A549 treated with CpdA at 1 μM for 4 hours (cell line): ENCODE measurements at places on chromosomes 1 and 21. TPM values are rescaled to one million over a fixed set of nuclear protein-coding genes. Genes with fewer than 3 reads are reported as not detected.

PRDX1 gene
- 2,161 to 2,321 TPM (median 2,215 TPM) in 5 replicates for total RNA-seq

LRRC3 gene
- 0.98 to 2.0 TPM (median 1.7 TPM) in 5 replicates for total RNA-seq

TEX38 gene
- not detected in 5 replicates for total RNA-seq

CNN3 gene
- 52.3 to 64.8 TPM (median 53.8 TPM) in 5 replicates for total RNA-seq

DMRTA2 gene
- 0.13 to 0.29 TPM (median 0.24 TPM) in 5 replicates for total RNA-seq

FASLG gene
- total RNA-seq, result not detected in 5 replicates

NBPF4 gene
- 0.13 to 0.24 TPM (median 0.18 TPM) in 5 replicates for total RNA-seq

PLA2G4A gene
- 10.0 to 13.1 TPM (median 10.9 TPM) in 5 replicates for total RNA-seq

FAAP20 gene
- total RNA-seq, result 35.5 to 61.6 TPM (median 60.0 TPM) in 5 replicates

CD1B gene
- total RNA-seq, result not detected in 5 replicates

TEDDM1 gene
- not detected in 5 replicates for total RNA-seq

TMPRSS15 gene
- not detected in 5 replicates for total RNA-seq

VHLL gene
- total RNA-seq, result not detected in 5 replicates

METTL18 gene
- 5.0 to 8.4 TPM (median 6.8 TPM) in 5 replicates for total RNA-seq

OR2T4 gene
- not detected in 5 replicates for total RNA-seq

RCSD1 gene
- 0.07 to 0.15 TPM (median 0.09 TPM) in 4 of 5 replicates, not detected in the other for total RNA-seq

PEAR1 gene
- total RNA-seq, result 9.3 to 11.4 TPM (median 9.9 TPM) in 5 replicates

CYP4A22 gene
- total RNA-seq, result not detected in 5 replicates

ELF3 gene
- total RNA-seq, result 234 to 285 TPM (median 265 TPM) in 5 replicates

LRRN2 gene
- 13.7 to 20.6 TPM (median 15.7 TPM) in 5 replicates for total RNA-seq

NCF2 gene
- total RNA-seq, result 1.9 to 3.2 TPM (median 2.3 TPM) in 5 replicates

ATP1A2 gene
- total RNA-seq, result 0.01 to 0.05 TPM (median 0.03 TPM) in 3 of 5 replicates, not detected in the others

MPZL1 gene
- total RNA-seq, result 106 to 122 TPM (median 116 TPM) in 5 replicates

ZNF326 gene
- 19.6 to 24.3 TPM (median 21.4 TPM) in 5 replicates for total RNA-seq

TTC3 gene
- total RNA-seq, result 25.8 to 51.3 TPM (median 30.7 TPM) in 5 replicates

ITLN1 gene
- total RNA-seq, result not detected in 5 replicates

PTPN7 gene
- 0.03 TPM in 1 of 5 replicates, not detected in the others for total RNA-seq

PRKAA2 gene
- 2.3 to 2.9 TPM (median 2.6 TPM) in 5 replicates for total RNA-seq

SLFNL1 gene
- 0.03 TPM in 1 of 5 replicates, not detected in the others for total RNA-seq

LAMC2 gene
- total RNA-seq, result 25.3 to 36.8 TPM (median 29.1 TPM) in 5 replicates

OPRD1 gene
- total RNA-seq, result 0.02 to 0.06 TPM (median 0.04 TPM) in 4 of 5 replicates, not detected in the other

IGSF5 gene
- not detected in 5 replicates for total RNA-seq

LCE1F gene
- not detected in 5 replicates for total RNA-seq

NKAIN1 gene
- total RNA-seq, result 0.98 to 1.7 TPM (median 1.5 TPM) in 5 replicates

CCDC190 gene
- total RNA-seq, result not detected in 5 replicates

FAM72C gene
- 5.6 to 7.2 TPM (median 6.4 TPM) in 5 replicates for total RNA-seq

CFHR2 gene
- total RNA-seq, result not detected in 5 replicates

NPHS2 gene
- total RNA-seq, result not detected in 5 replicates

AZIN2 gene
- 0.84 to 2.2 TPM (median 1.3 TPM) in 5 replicates for total RNA-seq

ERVH48-1 gene
- total RNA-seq, result not detected in 5 replicates

MSH4 gene
- total RNA-seq, result 0.01 TPM in 1 of 5 replicates, not detected in the others

AK5 gene
- total RNA-seq, result 6.2 to 9.0 TPM (median 7.3 TPM) in 5 replicates

B3GALT5 gene
- total RNA-seq, result 0.24 to 0.34 TPM (median 0.29 TPM) in 5 replicates

PGLYRP4 gene
- total RNA-seq, result not detected in 5 replicates
